ENCODE measurements at places on chromosomes 13 and 19. TPM values are rescaled to one million over a fixed set of nuclear protein-coding genes. Genes with fewer than 3 reads are reported as not detected.
A peak's percentile ranks its signal among the peaks of the same experiment; 100 is the strongest.

GRCh38 chr19:1206864-1207450 is 1.4 kb downstream of the STK11 start:
- DNase-seq: peak; percentile 63

- no peak for DNase-seq
Observed at GRCh38 chr13:33730619-33731018, 87.3 kb upstream of the RFC3 start.

DNA sequence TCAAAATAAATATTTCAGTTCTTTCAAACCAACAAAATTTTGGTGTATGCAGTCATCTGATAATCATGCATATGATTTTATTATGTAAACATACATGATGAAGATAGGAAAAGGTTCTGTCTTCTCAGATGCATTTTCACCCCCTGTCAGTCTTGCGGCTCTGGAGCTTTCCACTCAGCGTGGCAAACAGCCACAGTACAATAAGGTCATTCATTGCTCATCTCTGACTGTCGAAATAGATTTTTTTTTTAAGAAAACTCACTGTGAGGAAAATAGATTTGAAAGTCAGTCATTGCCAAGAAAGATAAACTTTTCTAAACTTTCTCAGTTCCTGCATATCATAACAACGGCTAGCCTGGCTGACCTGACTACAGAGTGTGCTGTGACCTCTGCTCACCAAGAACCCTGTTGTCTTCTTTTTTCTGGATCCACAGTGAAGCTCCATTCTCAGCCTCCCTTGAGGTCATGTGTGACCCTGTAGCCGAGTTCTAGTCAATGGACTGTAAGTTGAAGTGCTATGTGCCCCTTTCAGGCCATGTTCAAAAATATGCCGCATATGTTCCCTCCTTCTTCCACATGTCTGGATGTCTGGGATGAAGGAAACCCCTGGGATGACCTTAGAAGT is 519.6 kb downstream of the KLF5 start:
- DNase-seq: no peak

DNA sequence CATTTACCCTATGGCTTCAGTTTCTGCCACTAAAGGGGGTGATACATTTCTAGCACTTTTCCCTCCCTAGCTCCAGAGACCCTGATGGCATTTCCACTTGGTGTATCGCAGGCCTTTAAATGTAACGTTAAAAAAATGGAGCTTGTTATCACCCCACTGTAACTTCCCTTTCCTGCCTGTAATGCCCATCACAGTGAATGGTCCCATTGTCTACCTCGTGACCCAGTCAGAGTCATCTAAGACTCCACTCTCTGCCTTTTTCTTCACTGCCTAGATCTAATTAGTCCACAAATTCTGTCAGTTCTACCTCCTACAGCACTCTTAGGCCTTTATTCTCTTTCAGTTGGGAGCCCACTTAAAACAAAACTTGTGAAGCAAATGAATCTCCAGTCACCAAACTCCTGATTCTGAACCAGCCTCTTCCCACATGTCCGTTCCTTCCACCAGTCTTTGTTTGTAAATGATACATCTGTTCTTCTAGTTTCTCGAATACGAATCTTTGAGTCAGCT is 64.8 kb downstream of the NHLRC3 start:
- DNase-seq: no peak

DNA sequence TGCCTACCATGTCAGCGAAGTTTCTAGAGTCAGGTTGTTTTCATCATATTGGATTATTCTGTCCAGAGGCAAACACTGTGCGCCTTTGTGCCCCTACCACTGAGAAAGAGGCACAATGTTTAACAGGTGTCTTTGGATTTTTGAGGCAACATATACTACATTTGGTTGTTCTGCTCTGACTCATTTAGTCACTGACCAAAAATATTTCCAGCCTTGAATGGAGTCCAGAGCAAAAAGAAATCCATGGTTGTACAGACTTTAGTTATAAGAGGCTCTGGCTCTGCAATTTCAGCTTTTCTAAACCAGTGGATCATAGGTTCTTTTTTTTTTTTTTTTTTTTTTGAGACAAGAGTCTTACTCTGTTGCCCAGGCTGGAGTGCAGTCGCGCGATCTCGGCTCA is 35.7 kb downstream of the LACC1 start:
- no peak for DNase-seq

DNA sequence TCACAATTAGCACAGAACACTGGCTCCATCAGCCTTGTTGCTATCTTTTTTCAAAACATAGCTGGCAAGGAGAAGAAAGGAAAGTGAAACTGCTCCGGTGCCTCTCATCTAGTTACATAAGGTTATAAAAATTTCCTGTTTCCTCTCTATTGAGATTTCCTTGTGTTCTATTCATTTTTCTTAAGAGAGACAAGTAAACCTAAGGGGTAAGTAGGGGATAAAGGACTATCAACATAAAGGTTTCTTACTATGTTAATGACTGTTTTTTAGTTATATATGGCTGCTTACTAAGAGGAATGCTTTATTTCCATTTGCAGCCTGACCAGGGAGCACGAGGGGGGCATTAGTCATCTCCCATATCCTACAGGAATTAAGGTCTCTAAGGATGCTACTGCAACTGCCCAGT is 73.2 kb upstream of the MLNR start:
- no peak for DNase-seq

GRCh38 chr19:40465025-40465556 is 454 bp downstream of the BLVRB start:
- no peak for DNase-seq

- no peak for DNase-seq
Observed at GRCh38 chr13:36332986-36333385, 13.2 kb downstream of the SPART start.

Gene ACP7
- not detected for total RNA-seq

Gene ZSCAN4
- not detected for total RNA-seq
